ENCODE measurements at places on chromosomes 3 and 15.

- DNase-seq, result no peak
These were observed 579.8 kb upstream of the SUCLG2 start for GRCh38 chr3:68234076-68234780.

- peak; percentile 67 for DNase-seq
These were observed 656 bp downstream of the SLMAP start for GRCh38 chr3:57756528-57757401.

DNA sequence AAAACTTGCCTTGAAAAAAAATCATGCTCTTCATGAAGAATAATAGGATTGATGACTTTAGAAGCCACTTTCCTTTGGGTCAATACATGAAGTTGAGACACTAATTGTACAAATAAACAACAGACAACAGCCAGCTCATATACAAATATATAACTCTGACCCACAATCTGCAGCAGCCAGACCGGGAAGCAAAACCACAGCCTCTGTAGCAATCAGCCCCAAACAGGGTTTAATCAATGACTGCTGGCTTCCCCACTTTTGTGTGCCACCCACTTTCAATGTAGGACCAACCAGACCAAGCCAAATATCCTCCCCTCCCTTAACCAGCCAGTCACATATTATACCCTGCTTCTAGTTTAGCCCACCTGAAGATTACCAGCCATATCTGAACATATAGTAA, 39.0 kb downstream of the IFT57 start:
- no peak for DNase-seq

DNA sequence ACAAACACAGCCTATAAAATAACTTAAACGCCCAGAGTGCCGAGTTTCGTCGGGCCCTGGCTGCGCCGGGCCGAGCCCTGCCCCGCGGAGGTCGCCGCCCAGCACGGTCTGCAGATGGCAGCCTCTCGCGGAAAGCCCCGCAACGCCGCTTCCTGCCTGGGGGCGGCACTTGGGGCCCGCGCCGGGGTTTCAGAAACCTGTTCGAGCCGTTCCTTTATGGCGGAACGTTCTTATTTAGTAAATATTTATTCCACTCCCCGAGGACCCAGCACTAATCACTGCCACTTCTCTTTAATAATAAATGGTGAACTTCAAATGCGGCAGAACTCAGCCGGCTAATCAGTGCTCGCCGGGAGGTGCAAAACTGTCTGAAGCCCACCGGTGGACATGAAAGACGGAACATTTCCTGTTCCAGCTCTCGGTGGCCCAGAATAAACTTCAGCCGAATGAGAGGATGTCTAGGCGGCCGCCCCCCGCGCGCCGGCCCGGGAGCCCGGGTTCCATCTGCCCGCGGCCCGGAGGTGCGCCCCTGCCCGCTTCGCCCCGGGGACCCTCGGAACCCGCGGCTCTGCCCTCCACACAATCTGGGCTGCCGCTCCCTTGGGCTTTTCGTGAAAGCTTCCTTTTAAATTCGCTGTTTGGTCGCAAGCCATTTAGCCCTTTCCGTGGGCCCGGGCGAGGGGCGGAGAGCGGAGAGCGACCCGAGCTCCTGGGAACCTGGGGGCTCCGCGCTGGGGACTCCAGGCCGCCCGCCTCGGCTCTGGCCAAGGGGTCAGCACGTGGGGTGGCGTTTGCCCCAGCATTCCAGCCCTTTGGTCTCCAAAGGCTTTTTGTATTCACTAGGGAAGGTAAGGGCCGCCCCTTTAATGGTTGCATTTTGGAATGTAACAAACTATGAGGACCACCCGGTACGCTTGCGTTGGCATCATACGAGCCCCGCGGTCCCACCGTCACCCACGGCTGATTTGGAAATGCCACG, 110.8 kb upstream of the ATP11B start:
- peak; percentile 60 for DNase-seq

DNA sequence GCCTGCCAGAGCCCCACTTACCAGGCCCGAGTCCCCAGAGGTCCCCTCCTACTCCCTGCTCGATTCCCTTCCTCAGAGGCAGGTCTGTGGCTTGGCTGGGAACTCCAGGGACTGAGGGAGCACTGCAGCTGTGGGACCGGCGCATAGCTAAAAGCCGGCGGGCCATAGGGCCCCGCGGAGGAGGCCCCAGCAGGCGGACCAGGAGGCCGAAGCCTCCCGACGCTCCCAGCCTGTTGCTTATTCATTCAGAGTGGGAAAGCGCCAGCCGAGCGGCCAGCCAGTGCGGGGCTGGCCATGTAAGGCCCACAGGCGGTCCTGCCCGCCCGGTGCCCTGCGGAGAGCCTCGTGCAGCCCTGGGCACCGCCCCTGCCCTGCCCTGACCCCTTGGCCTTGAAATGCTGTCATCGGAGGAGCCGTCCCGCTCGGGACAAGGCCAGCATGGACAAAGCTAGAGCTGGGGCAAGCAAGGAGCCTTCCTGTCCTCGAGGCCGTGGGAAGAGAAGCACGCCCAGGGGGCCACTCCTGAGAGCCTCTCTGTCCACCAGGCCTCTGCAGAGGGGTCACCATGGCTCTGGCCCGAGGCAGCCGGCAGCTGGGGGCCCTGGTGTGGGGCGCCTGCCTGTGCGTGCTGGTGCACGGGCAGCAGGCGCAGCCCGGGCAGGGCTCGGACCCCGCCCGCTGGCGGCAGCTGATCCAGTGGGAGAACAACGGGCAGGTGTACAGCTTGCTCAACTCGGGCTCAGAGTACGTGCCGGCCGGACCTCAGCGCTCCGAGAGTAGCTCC, at the start of gene LOXL1:
LOXL1 (plus strand) TSS at position 244 of the 784 bp plus-strand sequence; CDS start at position 566, 322 bp downstream.
- peak; percentile 79 for DNase-seq

DNA sequence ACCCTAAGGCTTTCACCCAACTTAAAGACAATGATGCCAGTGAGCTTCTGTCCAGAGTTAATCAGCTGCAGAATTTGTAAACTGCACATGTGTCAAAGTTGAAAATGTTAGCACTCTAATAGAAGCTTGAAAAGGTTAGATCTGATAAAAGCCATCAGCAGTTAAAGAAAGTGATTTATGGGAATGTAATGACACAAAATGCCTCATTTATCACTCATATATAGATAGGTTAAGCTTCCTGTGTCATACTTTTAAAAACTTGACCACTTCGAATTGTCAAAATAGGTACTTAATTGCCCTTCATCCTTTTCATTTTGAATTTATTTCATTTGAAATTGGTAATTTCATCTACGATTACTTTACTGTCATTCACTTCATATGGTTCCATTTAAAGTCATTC, 151.6 kb downstream of the CDIN1 start:
- no peak for DNase-seq

Measured in SJSA1 (cell line).